ENCODE measurements at places on chromosomes 6 and 20.

DNA sequence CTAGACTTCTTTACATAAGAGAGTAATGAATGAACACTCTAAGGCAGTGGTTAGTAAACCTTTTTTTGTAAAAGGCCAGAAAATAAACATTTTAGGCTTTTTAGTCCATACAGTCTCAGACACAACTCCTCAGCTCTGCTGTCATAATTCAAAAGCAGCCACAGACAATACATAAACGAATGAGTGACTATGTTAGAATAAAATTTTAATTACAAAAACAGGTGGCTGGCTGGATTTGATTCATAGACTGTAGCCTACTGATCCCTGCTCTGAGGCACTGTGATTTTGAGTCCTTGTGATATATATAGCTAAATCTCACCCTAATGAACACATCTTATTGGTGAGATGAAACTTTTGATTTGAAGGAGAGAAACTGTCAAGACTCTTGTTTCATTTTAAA is 155.1 kb downstream of the AIG1 start:
- no peak for DNase-seq

DNA sequence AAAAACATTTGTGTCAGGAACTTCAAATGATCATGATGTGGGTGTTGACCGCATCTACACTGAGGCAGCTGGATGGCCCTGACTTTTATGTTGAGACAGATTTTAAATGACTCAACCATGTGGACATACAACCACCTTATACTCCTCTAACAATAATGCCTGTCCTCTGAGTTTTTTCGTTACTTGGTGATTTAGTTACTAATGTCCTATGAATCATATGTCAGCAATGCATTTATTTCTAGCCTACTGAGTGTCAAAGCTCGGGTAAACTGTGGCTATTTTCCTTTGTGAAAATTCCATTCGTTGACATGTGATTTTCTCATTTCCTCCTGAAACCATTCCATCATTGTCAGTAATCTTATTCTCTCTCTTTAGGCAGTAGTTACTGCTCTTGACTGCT is 38.9 kb upstream of the NKX2-4 start:
- no peak for DNase-seq

- DNase-seq, result no peak
Observed at GRCh38 chr6:103280417-103280816, 1579.3 kb downstream of the HACE1 start.

DNA sequence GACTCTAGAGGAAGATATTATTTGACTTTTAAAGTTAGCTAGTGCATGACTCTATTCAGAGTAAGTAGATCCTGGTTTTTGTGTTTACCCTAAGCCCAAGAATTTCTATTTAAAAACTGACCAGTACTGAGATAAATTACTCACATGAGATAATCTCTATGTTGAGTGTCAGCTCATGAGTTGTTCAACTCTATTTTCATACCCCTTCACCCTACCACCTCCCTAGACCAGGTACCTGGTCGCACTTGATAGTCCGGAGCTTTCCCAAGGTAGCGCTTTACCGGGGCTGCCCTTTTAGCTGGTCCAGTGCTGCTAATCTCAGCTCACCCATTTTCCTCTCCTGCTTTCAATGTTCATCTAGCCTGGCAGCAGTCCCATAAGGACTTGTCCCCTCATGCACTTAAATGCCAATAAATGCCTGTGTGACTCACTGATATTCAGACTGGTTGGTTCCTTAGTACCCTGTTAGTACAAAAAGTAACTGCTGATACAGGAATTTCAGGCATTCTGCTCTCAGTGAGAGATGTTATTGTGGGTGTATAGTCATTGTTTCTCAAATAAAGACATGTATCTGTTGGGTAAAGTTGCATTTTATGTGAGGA is 503.9 kb downstream of the ADGRB3 start:
- no peak for DNase-seq

- DNase-seq, result no peak
Observed at GRCh38 chr6:17710331-17710730, 3.6 kb upstream of the NUP153 start.

- no peak for DNase-seq
Observed at GRCh38 chr6:135141728-135142127, 39.4 kb upstream of the MYB start.

- DNase-seq, result no peak
Observed at GRCh38 chr6:130520801-130521200, 155.0 kb downstream of the TMEM200A start.

GRCh38 chr6:92479831-92480230 is 939.5 kb downstream of the EPHA7 start:
- no peak for DNase-seq

DNA sequence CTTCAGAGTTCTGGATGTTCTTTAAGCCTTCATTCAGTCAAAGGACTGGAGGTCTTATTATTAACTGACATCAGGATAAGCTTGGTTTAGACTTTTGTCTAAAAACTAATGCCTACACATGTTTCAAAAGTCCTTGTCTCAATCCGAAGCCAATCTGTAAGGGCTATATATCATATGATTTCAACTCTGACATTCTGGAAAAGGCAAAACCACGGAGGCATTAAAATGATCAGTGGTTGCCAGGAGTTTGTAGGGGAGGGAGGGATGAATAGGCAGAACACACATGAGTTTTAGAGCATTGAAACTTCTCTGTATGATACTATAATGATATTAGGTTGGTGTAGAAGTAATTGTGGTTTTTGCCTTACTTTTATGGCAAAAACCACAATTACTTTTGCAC is 1285.8 kb upstream of the CITED2 start:
- no peak for DNase-seq
